Fibroblast of villous mesenchyme (primary cell): ENCODE measurements at places on chromosomes 4 and X.

- DNase-seq = no peak
Observed at GRCh38 chr4:190014771-190015537, 12.1 kb downstream of the FRG2 start.

DNA sequence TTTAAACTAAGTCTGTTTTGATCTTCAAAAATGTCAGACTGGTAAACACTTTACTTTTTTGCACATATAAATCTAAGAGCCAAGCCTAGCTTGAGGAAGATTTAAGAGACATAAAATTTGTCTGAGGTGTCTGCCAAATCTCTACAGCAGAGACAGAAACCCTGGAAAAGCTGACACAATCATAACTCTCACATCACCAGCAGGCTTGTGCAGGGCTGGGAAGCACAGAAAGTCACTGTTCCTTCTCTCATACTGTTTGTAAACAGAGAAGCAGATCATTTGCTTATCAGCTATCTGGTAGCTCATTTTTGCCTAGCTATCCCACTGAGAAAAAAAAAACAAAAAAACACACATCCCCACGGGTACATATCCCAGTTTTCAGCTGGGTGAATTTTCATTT, 7.0 kb downstream of the ENOX2 start:
- peak; percentile 66 for DNase-seq

DNA sequence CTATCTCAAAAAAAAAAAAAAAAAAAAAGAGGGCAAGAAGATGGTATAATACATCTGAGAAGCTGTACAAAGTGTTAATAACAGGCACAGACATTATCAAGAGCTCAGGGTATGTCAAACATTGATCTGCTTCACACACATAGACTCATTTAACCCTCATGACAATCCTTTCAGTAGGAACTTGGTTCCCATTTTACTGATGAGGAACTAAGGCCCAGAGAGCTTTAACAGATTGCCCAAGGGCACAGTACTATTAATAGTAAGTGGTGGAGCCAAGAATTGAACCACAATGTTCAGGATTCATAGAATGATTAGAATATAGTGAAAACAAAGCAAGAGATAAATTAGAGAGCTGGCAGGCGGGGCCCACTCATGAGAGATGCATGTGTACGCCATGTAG, 154.4 kb downstream of the EFHC2 start:
- no peak for DNase-seq

DNA sequence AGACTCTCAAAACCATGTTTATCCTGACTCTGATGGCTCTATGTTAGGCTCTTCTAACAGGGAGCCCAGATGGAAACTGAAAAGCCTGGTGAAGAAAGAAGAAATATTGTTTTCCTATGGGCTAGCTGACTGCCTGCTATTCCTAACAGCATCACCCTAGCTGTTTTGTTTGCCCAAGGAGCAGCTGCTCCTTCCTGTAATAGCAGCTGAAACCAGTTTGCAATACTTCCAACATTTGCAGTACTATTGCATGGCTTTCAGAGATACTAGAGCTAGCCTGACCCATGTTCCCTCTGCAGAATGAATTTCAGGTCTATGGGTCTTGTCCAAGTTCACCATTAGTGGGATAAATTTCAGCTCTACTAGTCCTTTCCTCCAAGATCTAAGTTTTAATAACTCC, 495.2 kb downstream of the INPP4B start:
- DNase-seq = peak; percentile 25

- peak; percentile 27 for DNase-seq
Observed at GRCh38 chr4:4386736-4387392, at the start of gene NSG1. Gene NSG1, plus strand, starts transcription at chr4:4387102. Its CDS starts 528 bp downstream, at chr4:4387630.

GRCh38 chrX:16039363-16039762, 84.0 kb upstream of the GRPR start:
- no peak for DNase-seq

- DNase-seq = no peak
Observed at GRCh38 chrX:11867610-11868345, 109.7 kb downstream of the MSL3 start.

DNA sequence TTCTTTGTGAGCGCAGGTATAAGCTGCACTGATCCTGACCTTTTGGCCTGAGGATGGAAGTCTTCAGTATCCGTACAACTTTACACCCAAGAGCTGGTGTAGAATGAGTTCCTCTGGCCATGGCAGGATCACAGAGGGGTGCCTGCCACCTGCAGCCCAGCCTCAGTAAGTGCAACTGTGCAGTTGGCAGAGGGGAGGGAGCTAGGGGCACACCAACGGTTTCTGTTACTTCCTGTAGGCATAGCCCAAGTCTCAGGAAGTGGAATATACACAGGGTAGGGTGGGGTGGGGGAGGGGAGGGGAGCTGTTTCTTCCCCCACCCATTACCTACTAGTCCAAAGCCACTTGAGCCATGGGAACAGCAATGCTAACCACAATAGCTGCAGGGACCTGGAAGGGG, 85.4 kb upstream of the GBA3 start:
- DNase-seq = peak; percentile 42

DNA sequence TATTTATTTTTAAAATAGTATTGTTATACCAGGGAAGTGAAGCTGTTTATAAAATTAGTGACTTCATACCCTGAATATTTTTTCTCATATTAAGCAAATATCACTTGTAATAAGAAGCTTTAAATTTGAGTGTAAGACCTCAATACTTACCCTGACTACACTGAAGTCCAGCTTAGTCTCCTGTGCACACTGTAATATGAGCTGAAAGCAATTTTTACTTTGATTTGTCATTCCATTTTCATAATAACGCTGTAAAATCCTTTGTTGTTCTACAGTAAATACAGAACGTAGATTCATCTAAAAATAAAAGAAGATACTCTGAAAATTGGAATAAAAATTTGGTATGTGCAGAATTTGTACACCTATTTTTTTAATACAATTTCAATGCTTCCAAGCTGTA, 27.2 kb downstream of the HDX start:
- no peak for DNase-seq

GRCh38 chrX:8586953-8587352, 122.3 kb downstream of the VCX3B start:
- DNase-seq = no peak

- DNase-seq = peak; percentile 58
Observed at GRCh38 chr4:38169524-38169923, 209.3 kb downstream of the PTTG2 start.

- DNase-seq = no peak
Observed at GRCh38 chr4:153468587-153468986, 2.4 kb downstream of the TMEM131L start.

- no peak for DNase-seq
Observed at GRCh38 chr4:56326363-56326762, 60.9 kb downstream of the AASDH start.

- DNase-seq = no peak
Observed at GRCh38 chr4:128329638-128330037, 42.0 kb upstream of the PGRMC2 start.
